ENCODE measurements at places on chromosomes 4 and X. TPM values are rescaled to one million over a fixed set of nuclear protein-coding genes. Genes with fewer than 3 reads are reported as not detected.

DNA sequence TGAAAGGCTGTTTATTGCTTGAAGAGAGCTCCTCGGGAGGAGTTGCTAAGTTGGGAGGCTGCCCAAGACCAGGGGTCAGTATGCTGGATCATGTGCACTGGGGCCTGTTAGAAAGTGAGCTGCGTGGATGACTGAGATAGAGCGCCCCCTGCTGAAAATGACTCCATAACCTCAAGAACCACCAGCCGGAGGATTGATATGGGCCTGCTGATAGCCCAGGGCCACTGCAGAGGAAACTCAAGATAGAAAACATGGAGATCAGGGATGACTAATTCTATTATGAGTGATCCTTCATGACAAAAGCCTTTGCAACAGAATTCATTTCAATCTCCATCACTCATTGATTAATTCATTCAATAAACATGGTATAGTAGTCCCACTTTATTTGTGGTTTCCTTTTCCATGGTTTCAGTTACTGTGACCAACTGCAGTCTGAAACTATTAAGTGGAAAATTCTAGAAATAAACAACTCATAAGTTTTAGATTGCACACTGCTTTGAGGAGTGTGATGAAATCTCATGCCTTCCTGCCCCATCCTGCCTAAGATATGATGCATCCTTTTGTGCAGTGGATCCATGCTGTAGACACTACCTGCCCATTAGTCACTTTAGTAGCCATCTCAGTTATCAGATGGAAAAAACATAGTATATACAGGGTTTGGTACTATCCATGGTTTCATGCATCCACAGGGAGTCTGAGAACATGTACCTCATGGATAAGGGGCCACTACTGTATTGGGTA, 126.7 kb upstream of the MBNL3 start:
- peak; percentile 70 for DNase-seq

DNA sequence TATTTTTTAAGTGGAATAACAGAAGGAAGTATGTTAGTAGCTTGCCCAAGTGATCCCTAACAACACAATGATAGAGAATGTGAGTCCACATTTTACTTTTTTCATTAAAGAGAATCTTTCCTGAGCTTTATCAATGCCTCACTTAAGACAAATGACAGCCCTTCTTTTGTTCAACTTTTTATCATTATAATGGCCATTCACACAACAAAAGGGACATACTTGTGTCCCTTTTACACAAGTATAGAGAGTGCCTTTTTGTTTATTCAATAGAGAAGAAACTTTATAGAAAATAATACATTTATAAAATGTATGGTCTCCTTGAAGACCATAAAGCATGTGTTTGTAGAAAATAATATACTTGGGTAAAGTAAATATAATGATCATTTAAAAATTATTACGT, 96.3 kb downstream of the PDE5A start:
- DNase-seq = no peak

DNA sequence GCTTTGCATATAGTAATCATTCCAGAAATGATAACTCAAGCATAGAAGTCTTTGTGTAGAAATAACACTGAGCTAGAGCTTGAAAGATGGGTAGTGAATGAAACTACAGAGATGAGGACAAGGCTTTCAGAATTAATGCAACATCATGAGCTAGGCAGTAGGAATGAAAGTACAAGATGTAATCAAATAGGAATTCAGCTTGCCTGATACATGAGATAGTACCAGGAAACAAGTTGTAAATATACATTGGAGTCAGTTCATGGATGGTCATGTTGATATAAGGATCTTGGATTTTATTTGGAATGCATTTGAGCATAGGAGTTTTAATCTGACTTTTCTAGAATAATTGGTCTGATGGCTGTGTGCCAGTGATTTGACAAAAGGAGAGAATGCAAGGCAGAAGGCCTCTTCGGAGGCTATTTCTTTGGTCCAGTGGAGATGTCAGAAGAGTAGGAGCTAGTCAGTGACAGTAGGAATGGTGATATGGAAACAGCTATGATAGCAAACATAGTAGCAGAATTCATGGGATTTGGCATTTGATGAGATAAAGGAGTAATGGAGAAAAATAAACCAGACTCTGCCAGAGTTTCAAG, 206.4 kb upstream of the PACRGL start:
- no peak for DNase-seq

DNA sequence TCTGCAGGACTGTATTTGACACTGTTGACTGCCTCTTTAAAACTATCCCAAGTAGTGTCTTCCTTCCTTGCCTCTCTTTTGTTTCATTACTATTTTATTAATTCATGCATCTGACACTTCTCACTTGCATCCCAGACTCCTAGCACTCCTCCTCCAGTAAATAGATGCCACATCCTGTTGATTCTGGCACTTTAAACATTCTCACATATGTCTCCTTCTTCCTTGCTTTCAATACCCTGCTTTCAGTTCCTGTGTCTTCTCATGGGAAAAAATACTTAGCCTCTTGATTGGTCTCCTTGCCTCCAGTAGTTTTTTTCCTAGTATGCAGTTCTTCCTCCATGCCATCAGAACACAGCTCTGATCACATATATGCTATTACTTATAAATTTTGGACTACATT, 5.1 kb downstream of the RNF128 start:
- DNase-seq = no peak

CT45A7 gene
- total RNA-seq = not detected

- DNase-seq = no peak
Measured at GRCh38 chrX:40127052-40127451, 29.3 kb upstream of the BCOR start.

DNA sequence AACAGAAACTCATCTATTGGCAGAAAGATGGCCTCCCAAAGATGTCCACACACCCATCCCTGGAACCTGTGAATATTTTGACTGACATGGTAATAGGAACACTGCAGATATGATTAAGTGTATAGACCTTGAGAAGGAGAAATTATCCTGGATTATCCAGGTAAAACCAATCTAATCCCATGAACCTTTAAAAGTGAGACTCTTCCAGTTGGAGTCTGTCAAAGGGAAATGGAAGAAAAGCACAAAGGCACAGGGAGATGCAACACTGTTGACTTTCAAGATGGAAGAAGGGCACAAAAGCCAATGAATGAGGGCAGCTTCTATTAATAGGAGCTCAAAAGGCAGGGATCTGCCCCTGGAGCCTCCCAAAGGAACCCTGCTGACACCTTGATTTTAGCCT, 83.0 kb downstream of the AMELX start:
- no peak for DNase-seq

- no peak for DNase-seq
Measured at GRCh38 chr4:150136036-150136435, 57.8 kb downstream of the DCLK2 start.

USP17L17 gene
- total RNA-seq = not detected

DNA sequence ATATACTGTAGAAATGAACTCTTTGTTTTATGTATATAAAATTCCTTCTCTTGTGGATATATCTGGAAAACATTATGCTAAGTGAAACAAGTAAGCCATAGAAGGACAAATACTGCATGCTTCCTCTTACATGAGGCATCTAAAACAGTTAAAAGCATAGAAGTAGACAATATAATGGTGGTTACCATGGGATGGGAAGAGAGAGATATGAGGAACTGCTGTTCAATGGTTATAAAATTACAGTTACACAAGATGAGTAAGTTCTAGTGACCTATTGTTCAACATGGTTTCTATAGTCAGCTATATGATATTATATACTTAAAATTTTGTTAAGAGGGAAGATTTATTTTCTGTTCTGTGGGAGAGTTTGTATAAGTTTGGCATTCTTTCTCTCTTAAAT, 43.4 kb downstream of the HTRA3 start:
- DNase-seq = no peak

DNA sequence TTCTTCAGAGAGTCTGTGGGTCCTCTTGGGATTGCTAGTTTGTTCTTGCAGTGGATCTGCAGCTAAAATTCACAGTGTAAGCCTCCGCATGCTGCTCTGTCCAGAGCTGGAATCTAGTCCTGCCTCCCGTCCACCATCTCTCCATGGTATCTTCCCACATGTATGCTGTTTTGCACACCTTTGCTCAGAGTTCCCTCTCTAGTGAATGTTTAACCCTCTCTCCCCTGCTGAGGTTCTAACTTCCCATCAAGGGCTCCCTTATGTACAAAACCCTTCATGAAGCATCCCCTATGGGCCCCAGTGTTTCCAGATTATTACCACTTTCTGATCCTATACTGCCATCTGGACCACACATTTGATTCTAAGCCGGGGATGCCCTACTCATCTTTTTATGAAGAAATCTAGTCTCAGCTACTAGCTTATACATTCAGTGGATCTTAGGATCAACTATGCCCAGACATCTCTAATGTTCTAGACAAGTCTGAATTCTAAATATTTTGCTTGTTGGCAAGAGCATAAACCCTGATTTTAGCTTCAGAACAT, 157.3 kb downstream of the CPEB2 start:
- DNase-seq = no peak
